ENCODE measurements at places on chromosomes 1 and 21.

- DNase-seq, result no peak
Observed at GRCh38 chr1:55833529-55834091, 618.4 kb upstream of the USP24 start.

GRCh38 chr1:223678841-223679240 is 13.3 kb upstream of the CAPN8 start:
- DNase-seq, result no peak

DNA sequence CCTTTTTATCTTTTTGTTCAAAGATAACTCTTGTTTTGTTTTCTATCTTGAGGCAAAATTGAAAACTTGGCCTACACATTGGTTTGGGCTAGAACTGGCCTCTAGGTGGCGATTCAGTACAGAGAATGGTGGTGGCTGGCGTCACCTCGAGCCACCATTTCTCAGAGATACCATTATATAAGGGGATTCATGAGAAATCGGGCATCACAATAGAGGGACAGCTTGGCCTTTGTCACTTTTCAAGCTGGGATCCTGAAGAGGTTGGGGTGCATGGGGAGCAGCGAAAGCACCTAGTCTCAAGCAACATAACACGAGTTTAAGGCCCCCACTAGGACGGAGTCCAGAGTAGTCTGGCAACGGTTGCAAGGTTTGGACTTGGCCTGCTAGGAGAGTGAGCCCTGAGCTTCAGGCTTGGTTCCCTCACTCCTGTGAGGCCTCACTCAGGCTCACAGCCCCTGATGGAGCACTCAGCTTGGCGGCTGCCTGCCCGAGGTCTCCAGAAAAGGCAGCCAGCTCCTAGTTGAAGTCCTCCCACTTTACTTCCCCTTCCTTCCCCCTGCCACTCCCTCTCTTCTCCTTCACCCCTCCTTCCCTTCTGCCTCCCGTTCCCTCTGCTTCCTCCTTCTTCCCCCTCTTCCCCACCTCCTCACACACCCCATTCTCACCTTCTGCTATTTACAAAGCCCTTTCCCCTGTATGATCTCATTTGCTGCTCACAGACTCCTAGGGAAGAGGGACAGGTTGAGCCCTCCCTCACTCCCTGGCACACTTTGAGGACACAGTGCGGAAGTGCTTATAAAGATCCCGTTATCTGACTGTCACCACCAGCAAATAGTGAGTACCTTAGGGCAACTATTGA is 67.8 kb downstream of the LRIG2 start:
- peak; percentile 41 for DNase-seq

- no peak for DNase-seq
Observed at GRCh38 chr1:211352985-211353515, 26.4 kb downstream of the TRAF5 start.

DNA sequence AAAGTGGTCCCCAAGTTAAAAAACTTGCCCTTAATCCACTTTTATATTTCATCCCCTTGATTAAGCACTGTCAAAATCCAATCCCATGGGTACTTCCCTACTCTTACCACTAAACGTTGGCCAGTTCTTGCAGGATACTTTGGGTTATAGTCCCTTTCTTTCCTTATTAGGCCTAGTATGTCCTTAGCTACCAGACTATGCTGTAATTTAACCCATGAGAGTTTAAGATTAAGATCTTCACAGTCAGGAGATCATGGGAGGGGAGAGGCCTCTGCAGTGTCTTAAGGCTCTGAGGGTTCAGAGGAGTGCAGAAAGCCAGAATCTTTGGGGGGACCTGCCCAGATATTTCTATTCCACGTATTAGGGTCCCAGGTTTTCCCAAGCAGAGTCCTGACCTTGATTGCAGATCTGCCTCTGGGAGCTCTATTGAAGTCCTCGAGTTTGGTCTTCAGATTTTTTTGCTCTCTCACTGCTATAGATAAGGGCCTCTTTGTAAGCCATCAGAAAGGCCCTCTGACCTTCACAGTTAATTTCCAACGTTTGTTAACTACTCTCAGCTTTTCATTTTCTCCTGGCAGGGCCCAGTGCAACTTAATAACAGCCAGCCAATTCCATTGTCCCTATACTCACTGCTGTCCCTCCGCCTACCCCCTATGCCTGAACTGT is 9.0 kb upstream of the CGN start:
- no peak for DNase-seq

GRCh38 chr1:165595246-165595938 is 35.6 kb upstream of the MGST3 start:
- no peak for DNase-seq

- no peak for DNase-seq
Observed at GRCh38 chr1:3282656-3283430, 171.6 kb upstream of the ARHGEF16 start.

DNA sequence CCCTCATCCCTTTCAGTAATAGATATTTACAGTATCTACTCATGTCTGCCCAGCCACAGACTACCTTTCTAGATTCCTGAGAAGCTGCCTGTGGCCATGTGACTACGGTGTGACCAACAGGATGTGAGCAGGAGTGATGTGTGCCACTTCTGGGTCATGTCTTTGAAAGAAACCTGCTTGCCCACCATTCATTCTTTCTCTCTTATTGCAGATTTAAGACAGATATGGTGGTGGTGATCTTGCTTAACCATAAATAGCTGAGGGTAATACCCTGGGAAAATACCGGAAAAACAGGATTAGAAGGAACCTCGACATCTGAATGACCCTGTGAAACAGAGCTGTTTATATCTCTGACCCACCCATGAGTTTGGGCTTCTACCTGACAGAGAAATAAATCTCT is 41.6 kb upstream of the GUCA2A start:
- DNase-seq, result no peak

DNA sequence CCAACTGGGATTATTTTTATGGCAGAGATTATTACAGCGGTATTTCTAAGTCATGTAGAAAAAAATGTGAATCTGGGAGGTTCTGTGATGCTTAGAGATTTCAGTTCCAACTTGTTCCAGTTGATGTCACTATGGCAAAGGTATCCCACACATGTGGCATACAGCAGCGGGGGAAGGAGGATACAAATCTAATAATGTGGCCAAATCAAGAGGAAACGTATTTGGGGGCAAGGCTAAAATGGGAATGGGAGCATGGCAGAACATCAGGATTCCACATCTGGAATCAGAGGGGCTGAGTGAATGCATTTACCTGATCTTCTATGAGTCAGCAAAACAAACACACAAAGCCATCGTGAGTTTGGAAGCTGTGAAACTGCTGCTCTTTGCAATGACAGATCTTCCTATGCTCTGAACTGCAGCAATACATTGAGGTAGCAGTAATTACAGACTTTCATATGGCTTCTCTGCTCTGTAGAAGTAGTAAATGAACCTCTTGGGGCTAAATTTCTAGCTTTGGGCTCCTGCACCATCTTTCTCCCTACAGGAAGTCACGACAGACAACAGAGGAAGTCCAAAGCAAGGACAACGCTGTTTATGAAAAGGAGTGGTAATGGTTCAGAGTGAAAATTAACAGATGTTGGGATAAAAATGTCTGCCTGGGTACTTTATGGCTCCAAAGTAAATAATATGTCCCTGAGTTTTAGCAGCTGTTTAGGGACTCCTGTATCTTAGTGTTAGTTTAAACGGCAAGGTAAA is 55.5 kb downstream of the GABPA start:
- DNase-seq, result peak; percentile 51

- DNase-seq, result no peak
Observed at GRCh38 chr1:95532335-95532734, 298.3 kb downstream of the RWDD3 start.

- no peak for DNase-seq
Observed at GRCh38 chr1:198682850-198683249, 44.0 kb downstream of the PTPRC start.

DNA sequence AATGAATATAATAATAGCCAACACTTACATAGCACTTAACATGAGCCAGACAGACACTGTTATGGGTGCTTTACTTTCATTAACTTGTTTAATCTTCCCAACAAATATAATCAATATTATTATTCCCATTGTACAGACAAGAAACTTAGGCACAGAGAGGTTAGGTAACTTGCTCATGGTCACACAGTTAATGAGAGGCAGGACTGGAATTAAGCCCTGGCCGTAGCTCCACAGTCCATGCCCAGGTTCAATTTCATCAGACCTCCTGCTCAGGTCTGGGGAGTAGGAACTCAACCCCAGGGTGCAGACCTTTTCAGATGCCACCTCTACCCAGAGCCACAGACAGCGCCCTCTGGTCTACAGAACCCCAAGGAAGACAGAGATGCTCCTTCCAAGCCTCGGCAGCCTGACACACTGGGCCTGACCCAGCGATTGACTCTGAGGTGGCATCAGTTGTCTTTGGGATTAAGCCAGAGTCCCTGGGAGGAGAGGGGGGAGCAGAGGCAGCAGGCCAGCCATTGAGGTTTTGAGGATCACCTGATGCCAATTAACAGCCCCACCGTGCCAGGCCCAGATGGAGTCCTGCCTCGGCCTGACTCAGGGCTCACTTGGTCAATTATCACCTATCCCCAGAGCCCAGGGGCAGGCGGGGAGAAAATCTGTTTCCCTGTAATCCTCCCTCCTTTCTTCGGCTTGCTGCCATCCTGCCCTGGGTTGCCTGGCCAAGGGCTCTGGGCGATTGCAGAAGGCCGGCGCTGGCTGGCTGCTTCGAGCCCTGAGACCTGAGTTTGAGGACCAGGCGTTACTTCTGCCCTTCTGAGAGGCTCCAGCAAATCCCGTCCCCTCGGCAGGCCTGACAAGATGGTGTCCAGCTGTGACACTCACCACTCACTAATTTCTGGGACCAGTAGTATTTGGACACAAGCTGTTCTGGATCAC is 116.7 kb downstream of the LACTBL1 start:
- no peak for DNase-seq

DNA sequence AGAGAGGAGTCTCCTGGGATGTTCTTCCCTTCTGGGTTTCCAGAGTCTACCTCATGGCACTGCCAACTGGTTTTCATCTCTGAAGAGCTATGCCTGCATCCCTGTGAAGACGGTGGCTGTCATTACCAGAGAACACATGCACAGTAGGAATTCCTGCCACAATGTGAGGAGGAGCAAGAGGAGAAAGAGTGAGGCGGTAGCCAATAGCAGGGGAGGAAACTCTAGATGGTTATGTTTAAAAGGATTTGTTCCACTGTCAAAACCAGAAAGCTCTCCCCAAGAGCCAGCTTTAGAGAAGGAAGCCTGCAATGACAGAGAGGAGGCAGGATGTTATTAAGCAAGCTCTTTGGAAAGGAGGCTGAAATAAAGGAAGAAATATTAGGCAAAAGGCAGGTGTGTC is 12.3 kb downstream of the LMX1A start:
- DNase-seq, result no peak

- DNase-seq, result no peak
Observed at GRCh38 chr1:156344409-156344808, 6.1 kb downstream of the TSACC start.

DNA sequence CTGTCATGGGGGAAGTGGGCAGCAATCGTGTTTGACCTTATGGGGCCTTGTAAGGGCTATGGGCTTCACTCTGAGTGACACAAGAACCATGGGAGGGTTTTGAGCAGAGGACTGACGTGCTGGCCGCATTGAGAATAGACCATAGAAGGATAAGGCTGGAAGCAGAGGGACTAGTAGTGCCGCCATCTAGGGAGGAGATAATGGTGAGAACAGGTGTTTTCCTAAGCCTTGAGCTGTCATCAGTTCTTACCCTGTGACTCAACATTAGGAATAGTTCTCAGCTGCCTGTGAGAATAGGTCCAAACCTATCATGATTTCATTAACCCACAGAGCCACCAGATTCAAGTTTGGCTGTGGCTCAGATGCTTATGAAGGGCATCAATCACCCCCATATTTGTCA is 228.5 kb downstream of the CACNA1E start:
- no peak for DNase-seq

DNA sequence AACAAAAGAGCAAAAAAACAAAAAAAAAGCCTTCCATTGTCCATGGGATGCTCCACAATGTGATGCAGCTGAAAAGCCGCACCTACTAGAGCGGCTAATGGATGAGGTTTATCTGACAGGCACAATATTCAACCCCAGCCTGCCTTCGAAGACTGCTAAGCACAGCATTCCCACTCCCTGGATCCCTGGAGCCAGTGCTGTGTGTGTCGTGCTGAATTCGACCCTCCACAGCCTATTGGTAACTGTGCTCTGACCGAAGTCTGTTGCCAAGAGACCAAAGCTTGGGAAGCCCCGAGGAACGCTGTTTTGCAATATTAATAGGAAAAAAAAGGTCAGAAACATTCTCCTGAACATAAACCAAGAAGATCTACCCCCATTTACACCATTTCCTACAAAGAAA is 57.2 kb upstream of the PUM1 start:
- no peak for DNase-seq

- DNase-seq, result no peak
Observed at GRCh38 chr1:17434601-17435000, 4.9 kb downstream of the RCC2 start.

DNA sequence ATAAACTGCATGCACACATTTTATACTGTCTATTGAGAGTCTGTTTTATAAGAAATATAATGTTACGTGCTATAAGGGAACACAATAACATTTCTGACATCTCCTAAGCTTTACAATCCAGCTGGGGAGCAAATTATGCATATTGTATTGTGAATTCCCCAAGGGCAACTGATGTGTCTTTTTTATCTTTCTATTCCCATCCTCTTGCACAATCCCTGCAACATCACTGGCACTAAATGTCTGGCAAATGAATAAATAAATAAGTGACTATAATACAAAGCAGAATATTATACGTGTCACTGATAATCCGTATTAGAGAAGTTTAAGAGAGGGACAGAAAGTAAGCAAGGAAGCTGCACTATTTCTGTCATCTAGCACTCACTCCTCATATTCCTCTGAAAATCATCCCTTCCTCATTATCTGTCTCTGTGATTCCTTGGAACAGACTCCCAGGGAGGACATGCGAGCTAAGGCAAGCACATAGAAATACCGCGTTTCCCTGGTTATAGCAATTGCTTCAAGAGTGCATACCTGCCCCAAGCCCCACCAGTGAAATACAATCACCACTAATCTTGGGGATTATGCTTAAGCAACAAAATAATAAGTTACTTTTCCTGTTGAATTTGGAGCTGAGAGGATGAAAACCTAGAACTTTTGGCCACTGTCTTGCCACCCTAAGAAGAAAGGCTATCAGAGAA is 205.4 kb downstream of the SMYD3 start:
- no peak for DNase-seq

GRCh38 chr1:78651241-78651640 is 1.6 kb downstream of the IFI44 start:
- DNase-seq, result no peak

DNA sequence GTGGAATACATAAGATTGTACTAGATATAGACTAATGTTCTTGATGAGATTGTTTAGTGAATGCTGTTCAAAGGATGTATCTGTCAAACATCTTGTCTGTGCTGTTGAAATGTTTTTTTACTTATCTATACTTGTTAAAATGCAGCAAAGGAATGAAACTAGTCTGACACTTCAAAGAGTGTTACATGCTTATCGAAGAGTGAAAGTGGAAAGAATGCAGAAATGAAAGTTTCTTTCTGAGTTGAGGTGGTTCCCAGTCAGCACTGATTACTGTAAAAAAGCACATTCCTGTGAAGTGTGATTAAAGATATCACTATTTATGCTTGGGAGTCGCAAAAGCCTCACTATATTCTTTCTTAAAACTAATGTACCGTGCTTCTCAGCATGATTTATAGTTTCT is 1225.2 kb downstream of the NCAM2 start:
- DNase-seq, result no peak
